CD4-positive, CD25-positive, alpha-beta regulatory T cell (primary cell): ENCODE measurements at places on chromosomes 2 and 18. TPM values are rescaled to one million over a fixed set of nuclear protein-coding genes. Genes with fewer than 3 reads are reported as not detected.

The KCNK3 gene
- not detected for total RNA-seq

The SERPINB13 gene
- total RNA-seq, result not detected

The SCYGR6 gene
- total RNA-seq, result not detected

DNA sequence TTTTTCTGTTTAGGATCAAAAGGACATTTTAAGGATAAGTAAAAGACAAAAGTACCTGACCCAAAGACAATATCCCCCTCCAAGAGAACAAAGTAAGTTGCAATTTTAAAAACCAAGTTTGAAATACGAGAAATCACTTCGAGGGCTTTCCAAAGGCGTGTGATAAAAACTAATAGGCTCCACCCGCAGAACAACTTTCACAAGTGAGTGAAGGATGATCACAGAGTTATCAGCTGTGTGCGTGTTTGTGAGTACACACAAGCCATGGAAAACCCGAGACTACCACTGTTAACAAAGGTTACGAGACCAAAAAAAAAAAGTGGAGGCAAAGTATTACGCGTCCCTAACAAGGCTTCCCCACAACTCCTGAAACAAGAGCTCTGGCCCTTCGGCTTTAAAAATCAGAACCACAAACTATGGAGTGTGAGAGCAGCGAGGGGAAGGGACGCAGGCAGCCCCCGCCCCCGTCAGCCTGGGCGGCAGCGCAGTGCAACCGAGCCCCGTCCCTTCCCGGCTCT lies 719 bp downstream of the SMAD2 start:
- peaks cover 55% of the 10 kb centered on the region for H3K4me1 ChIP-seq
- peak overlapping the region; percentile 95 for H3K4me3 ChIP-seq
- DNase-seq, result no peak
- peak overlapping the region; percentile 86 for H3K27ac ChIP-seq

DNA sequence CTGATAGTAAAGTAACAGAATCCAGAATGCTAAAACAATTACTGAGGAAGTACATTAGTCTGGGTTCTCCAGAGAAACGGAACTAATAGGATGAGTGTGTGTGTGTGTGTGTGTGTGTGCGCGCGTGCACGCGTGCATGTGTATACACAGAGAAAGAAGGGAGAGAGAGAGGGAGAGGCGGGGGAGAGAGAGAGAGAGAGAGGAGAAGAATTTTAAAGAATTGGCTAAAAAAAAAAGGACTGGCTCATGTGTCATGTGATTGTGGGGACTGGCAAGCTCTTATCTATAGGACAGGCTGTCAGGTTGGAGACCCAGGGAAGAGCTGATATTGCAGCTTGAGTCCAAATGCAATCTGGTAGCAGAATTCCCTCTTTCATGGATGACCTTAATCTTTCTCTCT lies 976.2 kb upstream of the CDH2 start:
- H3K36me3 ChIP-seq, result no peaks in the 10 kb centered on the region
- no peaks in the 10 kb centered on the region for H3K4me1 ChIP-seq

The KCNJ13 gene
- not detected for total RNA-seq

The TMEM178A gene
- total RNA-seq, result not detected
